ENCODE measurements at places on chromosomes 5 and 9.

- no peak for DNase-seq
Observed at GRCh38 chr9:37212435-37212834, 92.1 kb downstream of the ZCCHC7 start.

- no peak for DNase-seq
Observed at GRCh38 chr9:85944672-85945071, 3.7 kb downstream of the NAA35 start.

DNA sequence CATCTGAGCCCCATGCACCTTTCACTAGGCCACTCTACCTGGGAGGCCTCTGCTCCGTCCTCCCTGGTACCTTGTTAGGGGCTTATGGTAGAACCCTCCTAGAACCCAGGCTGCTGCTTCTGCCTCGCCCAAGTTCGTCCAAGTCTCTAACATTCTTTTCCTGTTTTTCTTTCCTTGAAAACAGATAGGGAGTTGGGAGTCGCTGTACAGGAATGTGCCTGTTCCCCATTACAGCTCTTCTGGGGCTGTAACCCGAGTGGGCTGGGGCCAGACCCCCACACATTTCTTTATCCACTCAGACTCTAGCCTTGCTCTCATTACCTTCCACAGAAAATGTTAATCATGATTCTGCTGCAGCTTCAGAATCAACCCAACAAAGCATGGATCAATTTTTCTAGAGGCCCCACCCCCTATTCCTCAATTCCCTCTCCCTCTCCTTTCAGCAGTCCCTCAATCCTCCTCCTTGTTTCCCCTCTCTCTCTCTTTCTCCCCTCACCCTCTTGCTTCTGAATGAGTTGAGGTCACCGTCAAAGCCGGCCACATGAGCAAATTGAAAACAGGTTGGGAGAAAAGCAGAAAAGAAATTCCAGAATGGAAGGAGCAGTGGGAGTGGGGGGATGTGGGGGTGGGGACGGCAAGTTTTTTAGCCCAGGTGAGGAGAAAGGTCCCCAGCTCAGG is 193.8 kb upstream of the TRIM32 start:
- DNase-seq, result no peak

GRCh38 chr5:65290677-65291076 is 191.0 kb downstream of the ADAMTS6 start:
- DNase-seq, result no peak

GRCh38 chr5:145076040-145076439 is 759.1 kb downstream of the PRELID2 start:
- DNase-seq, result no peak

DNA sequence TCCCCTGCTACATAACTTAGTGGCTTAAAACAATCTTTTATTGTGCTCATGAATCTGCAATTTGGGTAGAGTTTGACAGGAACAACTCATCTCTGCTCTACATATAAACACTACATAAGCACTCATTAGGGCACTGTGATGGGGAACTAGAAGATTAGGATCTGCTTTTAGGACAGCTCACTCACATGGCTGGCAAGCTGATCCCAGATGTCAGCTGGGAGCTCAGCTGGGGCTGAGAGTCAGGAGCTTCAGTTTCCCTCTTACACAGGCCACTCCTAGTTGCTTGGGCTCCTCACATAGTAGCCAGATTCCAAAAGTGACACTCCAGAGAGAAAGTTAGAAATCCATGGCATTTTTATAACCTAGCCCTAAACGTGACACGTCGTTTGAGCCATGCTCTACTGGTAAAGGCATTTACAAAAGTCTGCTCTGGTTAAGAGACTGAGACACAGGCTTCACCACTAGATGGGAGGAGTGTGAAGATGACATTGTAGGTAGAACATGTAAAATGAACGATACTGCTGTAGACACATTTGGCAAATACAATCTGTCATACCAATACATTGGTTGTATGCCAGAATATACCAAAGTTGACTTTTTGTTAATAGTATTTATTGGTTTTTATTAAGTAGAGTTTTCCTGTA is 23.6 kb downstream of the SCAI start:
- no peak for DNase-seq

- no peak for DNase-seq
Observed at GRCh38 chr5:93151121-93151520, 429.9 kb downstream of the NR2F1-AS1 start.

GRCh38 chr5:178125253-178125906 is 5.4 kb upstream of the RMND5B start:
- DNase-seq, result no peak

GRCh38 chr5:104347119-104347708 is 784.6 kb upstream of the NUDT12 start:
- DNase-seq, result no peak

DNA sequence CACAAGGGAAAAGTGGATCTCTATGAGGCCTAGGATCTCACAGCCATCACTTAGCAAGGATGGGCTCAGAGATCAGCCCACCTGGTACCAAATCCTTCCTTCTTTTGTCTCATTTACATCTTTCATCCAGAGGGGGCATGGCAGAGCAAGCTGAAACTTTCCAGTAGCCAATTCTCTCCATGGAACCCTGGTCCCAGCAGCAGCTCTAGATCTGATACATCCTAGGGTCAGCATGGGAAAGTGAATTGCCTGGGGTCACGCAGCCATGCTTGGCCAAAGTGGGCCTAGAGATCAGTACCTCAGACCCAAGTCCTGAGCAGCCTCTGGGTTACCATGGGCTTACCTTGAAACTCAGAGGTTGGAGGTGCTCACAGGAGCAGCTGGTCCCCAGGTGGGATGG is 170.5 kb downstream of the GABBR2 start:
- DNase-seq, result no peak

GRCh38 chr9:1639166-1639565 is 376.0 kb upstream of the SMARCA2 start:
- DNase-seq, result no peak

DNA sequence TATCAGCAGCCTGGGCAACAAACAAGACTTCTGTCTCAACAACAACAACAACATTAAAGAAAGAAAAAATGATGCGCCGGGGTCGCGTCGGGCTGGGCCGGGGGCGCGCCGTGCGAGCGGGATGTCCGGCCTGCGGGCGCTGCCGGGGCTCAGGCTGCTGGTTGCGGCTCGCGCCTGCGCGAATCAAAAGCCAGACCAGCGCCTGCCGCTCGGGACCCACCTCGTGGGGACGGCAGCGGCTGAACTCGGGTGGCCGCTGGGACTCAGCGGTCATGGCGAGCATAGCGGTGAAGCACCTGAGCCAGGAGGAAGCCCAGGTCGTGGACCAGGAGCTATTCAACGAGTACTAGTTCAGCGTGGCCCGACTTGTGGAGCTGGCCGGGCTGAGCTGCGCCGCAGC is 11.9 kb upstream of the NHP2 start:
- no peak for DNase-seq

DNA sequence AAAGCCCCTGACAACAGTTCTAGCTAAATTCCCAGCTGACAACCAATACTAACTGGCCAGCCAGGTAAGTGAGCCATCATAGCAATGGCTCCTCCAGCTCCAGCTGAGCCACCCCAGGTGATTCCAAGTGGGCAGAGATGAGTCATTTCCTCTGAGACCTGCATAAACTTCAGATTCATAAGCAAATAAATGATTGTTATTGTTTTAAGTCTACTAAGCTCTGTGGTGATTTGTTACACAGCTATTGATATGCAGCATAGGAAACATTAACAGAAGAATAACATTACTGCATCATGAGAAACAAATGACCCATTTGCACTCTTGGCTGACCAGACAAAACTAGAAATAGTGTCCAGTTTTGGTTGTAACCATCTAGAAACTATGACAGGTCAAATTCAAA is 60.3 kb downstream of the TTC39B start:
- DNase-seq, result no peak

GRCh38 chr5:179185256-179185940 is 125.2 kb downstream of the ZNF354C start:
- DNase-seq, result no peak

- no peak for DNase-seq
Observed at GRCh38 chr5:132785365-132785764, 8.3 kb upstream of the SEPTIN8 start.

DNA sequence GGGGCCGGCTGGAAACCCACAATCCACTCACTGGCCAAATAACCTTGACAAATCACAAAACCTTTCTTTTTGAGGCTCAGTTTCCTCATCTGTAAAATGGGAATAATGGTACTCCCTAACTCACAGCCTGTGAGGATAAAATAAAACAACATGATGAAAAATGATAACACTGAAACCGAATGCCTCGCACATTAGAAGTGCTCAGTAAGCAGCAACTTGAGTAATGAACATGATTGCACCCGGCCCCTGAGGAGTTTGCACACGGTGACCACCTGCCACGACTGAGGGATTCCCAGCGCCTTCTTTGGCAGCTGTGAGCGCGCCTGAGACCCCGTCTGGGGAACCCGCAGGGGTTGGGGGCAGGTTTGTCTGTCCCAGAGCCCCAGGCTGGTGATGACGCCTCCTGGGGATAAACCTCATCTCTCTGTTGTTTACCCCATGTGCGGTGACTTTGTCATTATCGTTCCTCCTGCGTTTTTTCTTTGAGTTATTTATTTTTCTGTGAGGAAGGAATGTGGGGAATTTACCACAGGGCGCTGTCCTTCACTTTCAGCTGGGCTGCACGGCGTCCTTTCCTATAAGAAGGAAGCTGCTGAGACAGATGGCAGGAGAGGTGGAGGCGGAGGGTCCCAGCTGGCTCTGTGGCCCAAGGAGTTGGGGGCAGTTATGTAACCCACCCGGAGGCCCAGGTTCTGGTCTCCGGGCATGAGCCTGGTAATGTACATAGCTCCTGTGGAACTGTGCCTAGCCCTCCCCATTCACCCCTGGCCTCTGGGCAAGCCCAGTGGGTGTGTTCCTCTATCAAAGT is 3.0 kb upstream of the SYNPO start:
- DNase-seq, result no peak

DNA sequence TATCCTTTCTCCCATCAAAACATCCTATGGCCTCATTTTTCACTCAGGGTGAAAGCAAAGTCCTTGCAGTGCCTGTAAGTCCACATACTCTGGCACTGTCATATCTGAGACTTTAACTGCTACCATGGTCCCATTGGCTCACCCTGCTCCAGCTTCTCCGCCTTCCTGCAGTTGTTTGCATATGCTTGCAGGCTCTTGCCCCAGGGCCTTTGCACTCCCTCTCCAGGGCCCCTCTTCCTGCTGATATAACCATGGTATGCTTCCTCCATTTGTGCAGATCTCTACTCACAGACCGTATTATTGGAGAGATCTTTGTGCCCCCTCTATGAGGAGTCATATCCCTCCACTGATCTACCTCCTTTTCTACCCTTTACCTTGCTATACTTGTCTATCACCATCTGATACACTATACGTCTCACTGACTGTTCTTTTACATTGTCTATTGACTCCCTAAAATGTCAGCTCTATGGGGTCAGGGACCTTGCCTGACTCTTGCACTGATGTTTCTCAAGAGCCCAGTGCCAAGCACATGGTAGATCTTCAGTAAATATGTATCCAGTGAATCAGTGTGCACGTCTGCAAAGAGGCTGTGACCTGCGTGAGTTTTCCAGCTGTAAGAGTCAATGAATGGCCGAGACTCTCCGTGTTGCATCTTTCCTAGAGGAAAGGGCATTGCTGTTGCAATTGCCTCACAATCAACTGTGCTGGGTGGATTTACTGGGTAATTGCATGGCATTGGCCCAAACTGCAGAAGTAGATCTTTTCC is 81.7 kb upstream of the CPEB4 start:
- no peak for DNase-seq

DNA sequence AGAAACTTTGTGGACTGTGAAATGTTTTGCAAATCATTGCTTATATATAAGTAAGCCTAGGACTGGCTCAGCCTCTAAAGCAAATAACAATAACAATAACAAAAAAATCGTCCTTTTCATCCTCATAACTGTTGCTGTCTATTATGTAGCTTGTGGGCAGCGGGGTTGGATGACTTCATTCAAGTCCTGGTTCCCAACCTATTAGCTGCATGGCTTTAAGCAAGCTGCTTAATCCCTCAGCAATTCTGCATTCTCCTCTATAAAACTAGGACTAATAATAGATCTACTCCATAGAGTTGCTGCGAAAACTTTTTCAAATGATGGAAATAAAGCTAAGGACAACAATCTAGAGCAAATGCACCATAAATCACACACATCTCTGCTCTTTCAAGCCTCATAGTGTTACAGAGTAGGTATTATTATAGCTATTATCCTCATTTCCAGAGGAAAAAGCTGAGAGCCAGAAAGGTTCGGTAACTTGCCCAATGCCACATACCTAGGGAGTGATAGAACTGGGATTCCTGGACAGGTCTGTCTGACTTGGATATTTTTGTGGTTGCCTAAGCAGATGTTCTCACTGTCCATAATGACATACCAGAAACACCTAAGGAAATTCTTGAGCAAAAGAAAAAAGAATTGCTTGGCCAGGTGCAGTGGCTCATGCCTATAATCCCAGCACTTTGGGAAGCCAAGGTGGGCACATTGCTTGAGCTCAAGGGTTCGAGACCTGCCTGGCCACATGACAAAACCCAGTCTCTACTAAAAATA is 98.8 kb upstream of the ADRA1B start:
- DNase-seq, result no peak

GRCh38 chr5:168328814-168329213 is 37.4 kb downstream of the WWC1 start:
- no peak for DNase-seq

DNA sequence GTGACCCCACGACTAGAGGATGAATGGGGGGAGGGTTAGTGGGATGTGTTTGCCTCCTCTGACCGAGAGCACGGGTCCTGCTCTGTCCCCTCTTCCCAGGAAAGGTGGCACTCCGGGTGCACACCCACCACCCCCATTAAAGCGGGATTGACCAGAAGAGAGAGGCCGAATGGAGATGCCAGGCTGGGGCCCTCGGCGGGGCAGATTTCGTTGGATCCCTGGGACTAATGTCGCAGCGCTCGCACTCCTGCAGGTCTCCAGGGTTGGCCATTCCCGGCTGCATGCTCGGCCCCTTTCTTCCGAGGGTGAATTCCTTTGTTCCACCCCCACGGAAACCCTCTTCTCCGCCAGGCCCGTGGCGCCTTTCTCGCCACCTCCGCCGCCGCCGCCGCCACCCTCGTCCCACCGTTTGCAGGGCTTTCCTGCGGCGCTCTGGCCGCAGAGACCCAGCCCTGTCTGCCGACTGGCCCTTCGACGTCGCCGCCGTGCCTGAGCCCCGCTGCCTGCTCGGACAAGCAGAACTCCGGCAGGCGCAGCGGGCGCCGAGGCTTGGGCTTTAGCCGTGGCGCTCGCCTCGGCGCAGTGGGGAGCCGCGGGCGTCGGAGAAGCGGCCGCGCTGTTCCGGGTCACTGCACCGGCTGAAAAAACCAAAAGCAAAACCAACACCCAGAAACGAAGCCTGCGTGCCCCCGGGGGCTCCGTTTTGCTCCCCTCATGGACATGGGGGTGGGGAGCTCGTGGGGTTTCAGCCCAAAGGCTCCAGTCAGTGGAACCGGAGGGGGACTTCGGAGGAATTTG is 11.8 kb downstream of the LMX1B start:
- no peak for DNase-seq

GRCh38 chr9:33227008-33227398 is 13.0 kb upstream of the SPINK4 start:
- DNase-seq, result no peak

DNA sequence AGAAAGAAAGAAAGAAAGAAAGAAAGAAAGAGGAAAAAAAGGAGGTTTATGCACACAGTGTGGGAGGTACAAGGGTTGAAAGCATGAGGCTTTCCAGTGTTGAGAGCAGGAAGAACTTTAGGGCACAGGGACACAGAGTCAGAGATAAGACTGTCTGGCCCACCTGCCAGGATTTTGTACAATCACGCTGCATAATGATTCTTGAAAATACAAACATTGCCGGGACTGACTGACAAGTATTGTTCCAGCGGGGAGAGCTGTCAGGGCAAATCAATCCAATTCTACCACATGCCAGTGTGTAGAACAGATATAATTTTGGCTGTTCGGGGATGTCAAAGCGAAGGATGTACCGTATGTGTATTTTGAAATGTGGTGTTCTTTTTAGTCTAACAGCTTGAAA is 254.7 kb downstream of the NTRK2 start:
- DNase-seq, result no peak
